Activated CD4-positive, alpha-beta T cell treated with anti-CD3 and anti-CD28 coated beads, Interleukin-2, amount 50 U/mL, for 1 hour (primary cell): ENCODE measurements at places on chromosomes 6 and 20.

DNA sequence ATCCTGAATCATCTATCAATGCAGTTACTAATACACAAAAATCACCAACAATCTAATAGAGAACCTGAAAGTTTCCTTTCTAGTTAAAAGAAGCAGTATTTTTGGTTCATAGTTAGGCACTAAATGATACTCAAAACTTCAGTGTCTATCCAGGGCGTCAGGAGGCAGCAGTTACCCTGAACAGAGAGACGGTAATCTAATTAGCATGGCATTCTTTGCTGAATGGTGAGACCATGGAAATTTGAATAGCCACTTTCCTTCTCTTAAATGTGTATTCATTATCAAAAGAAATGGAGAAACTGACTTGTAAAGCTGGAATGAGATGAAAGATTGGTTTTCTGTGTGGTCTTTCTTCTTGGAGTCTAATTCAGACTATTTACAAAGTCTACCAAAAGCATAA lies 146.6 kb upstream of the BMP5 start:
- no peak for DNase-seq

- DNase-seq, result no peak
These were observed 30.9 kb upstream of the ENPP5 start for GRCh38 chr6:46201702-46202101.

DNA sequence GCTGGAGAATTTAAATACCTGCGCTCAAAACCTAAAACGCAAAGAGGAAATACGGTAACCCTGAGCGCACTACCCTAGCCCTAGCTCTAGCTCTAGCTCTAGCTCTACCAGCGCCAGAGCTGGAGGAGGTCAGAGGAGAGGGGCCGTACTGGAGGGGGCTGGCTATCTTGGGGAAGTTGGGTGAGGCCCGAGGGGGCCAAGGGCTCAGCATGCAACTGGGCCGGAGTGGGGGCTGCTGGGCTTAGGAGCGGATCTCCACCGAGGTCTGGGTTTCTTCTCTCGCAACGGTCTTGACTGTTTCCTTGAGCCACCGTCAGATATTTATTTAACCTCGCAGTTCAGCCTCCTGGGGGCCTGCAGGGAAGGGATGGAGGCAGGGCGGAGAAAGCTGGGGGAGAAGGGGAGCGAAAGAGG lies 91.0 kb downstream of the NCR2 start:
- peak; percentile 13 for DNase-seq

DNA sequence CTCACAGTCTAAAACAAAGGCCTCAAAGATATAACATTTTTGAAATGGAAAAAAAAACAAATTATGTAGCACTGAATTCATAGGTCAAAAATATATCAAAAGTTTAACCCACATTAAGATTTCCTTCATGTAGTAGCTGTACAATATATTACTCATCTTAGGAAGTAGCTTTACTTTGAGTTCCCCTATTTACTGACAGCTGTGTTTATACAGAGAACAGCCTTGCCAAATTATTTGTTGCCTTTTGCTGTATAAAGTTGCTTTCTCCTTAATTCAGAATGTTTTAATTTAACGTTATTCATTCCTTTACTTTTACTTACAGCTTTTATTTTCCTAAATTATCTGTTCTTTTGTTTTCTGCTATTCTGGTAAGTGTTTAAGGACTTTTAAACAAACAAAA lies 181.0 kb downstream of the COL12A1 start:
- no peak for DNase-seq
